GM06990 (cell line): ENCODE measurements at places on chromosomes 4 and X.

DNA sequence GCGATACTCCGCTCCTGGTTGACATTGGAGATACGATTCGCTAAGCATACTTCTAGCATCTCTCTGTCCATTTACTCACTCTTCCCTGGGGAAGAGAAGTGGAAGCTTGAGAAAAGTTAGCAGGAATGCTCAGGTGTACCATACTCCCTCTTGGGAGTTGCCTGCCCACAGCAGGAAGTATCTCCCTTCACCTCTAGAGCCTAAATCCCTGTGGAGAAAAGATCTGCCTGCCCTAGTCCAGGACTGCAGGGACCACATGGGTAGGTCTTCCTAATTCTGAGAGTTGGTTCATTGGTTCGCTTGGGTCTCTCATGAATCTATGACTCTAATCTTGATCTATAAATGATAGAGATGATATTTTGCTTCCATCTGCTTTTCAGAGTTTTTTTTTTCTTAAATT lies 26.3 kb upstream of the MAPK10 start:
- no peak for DNase-seq

GRCh38 chr4:155319516-155319915 lies 57.2 kb downstream of the MAP9 start:
- DNase-seq = no peak

DNA sequence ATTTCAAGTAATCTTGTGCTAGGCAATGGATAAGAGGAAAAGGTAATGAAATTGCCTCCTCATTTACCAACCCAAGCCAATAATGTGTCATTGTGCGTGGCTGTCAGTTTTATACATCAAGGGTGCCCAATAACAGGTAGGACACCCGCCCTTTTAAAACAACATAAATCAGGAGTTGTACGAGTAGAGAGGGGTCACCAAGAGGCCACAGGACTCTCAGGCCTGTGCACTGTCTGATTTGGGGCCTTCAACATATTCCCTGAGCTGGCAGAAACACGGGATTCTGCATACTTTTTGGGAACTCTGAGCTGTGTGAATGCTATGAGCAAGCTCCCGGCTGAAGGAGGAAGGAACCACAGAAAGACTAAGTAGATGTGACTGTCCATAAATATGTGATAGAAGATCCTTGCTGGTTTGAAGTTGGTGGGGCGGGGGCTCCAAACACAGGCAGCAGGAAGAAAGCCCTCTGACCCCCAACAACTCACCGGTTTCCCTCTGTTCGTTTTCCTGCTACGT lies 82.7 kb upstream of the MAML3 start:
- no peak for DNase-seq

- no peak for DNase-seq
These were observed 1212.8 kb upstream of the ADGRL3 start for GRCh38 chr4:59987289-59987688.

DNA sequence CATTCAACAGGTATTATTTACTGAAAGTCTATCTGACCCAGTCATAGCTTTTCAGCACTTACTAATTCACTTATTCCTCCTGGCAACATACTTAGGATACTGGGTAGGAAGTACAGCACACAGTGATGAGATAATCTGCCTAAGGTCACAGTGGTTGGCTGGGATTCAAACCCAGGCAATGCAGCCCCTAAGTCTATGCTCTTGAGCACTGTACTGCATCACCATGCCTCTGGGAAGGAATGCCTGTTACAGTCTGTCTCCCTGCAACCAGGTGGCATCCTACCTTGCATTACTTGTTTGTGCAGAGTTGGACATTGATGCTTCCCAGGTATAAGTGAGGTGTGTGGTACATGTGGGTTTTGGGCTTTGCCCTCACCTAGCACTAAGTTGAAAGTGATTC lies 21.5 kb upstream of the LRAT start:
- no peak for DNase-seq

DNA sequence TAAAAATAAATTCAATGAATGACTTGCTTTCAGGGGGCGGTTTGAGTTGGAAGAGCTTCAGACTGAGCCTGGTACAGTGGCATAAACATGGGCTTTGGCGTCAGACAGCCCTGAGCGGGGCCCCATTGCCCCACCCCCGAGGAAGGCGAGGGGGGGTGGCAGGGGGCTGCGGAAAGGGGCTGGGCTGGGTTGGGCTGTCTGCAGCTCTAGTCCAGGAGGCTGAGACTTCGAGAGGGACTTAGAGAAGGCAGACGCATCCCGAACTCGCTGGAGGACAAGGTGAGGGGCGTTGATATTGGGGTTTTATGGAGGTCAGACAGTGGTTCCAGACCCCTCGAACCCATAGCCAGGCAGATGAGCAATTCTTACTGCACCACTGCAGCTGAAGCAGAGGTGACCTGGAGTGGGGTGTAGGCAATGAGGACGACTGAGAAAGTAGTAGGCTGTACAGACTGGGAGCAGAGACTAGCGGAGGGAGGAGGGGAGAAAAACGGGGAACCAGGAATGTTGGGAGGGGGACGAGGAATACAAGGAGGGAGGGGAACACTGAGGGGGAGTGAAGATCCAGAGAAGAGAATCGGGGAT lies at the start of gene MAGED2:
Gene MAGED2, plus strand, starts transcription at position 222 of the 585 bp plus-strand sequence. CDS start 1,587 bp downstream, outside the sequence.
- no peak for DNase-seq

DNA sequence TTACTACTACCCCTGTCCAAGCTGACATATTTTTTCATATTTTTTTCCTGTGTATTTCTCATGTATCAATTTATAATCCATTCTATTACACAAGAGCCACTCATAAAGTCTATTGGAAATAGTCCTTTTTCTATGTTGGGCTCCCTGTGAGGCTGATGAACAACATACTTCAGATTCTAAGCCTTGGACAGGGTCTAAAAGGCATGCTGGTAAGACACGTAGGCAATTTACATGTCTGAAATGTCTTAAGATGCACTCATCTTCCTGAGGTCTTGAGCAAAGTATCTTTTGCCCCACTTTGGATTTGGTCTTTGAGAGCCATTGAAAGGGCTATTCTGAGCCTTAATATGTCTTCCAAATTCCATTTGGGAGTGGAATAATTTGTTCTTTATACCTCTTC lies 31.8 kb downstream of the OCIAD1 start:
- no peak for DNase-seq

GRCh38 chr4:140061194-140061593 lies 92.8 kb downstream of the MAML3 start:
- DNase-seq = no peak

DNA sequence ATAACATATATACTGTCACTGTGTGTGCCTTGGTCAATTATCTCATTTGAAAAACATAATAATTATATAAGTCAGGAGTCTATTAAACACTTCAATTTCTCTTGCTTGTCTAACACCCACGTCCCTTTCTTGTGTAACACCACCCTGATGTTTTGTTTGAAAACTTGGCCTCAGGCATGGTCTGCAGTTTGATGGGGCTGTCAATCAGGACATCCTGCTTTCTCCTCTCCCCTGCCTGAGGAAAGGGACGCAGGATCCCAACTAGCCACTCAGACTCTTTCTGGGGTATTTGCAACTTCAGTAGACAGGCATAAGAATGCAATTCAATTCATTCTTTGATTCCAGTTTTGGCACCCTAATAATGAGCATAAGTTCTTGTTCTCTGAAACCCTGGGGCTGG lies 48.8 kb downstream of the DKK2 start:
- no peak for DNase-seq

- no peak for DNase-seq
These were observed 47.6 kb downstream of the METTL14 start for GRCh38 chr4:118732591-118733330.

DNA sequence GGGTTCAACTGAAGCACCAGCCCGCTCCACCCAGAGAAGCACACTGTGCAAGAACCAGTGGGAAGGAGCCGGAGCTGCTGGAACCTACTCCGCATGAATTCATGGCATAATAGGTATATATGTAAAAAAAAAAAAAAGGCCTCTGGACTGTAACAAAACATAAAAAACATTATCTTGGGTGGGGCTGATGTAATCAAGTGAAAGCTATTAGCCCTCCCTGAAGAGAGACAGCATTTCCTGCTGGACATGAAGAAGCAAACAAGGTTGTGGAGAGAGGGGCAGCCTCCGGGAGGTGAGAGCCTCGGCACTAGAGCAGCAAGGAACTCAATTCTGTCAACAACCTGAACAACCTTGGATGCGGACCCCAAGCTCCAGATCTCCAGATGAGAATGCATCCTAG lies 50.7 kb downstream of the PLAC1 start:
- DNase-seq = no peak

DNA sequence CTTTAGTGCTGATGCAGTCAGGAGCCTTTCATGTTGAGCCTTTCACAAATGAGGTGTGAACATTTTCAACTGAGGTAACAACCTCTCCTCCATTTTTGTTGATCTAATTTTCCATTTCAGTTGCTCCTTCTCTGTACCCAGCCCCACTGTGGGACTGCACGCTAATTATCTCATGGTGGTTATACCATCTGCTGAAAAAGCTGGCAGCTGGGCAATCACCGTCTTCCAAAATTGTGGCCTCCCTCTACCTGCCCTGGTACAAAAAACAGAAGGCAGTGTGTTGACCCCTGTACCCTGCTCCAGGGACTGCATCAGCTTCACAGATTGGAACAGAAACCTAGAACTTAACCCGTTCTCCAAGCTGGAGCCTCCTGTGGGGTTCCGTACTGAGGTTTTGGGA lies 72.4 kb upstream of the LONRF3 start:
- DNase-seq = no peak

GRCh38 chr4:76752861-76753501 lies 145.0 kb downstream of the SOWAHB start:
- no peak for DNase-seq

DNA sequence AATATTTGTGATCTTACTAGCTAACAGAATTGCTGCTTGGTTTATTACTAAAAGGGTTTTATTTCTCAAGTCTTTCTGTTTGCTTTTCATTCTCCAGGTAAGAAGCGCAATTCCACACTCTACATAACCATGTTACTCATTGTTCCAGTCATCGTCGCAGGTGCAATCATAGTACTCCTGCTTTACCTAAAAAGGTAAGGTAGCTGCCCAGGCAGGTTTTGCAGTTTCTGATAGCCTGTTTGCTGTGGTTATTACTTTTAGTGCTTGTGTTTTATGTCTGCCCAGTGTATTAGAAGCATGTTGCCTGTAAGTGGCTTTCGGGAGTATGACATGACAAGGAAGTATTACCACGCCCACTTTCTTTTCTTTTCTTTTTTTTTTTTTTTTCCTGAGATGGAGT lies 46.4 kb downstream of the IL13RA1 start:
- DNase-seq = no peak

- DNase-seq = no peak
These were observed 7.8 kb upstream of the ZBTB33 start for GRCh38 chrX:120242813-120243212.

GRCh38 chr4:115489279-115489678 lies 375.9 kb upstream of the NDST4 start:
- DNase-seq = no peak

GRCh38 chr4:78774417-78774816 lies 1.7 kb upstream of the BMP2K start:
- no peak for DNase-seq

GRCh38 chrX:73076838-73077237 lies 2.5 kb downstream of the PABPC1L2A start:
- no peak for DNase-seq

DNA sequence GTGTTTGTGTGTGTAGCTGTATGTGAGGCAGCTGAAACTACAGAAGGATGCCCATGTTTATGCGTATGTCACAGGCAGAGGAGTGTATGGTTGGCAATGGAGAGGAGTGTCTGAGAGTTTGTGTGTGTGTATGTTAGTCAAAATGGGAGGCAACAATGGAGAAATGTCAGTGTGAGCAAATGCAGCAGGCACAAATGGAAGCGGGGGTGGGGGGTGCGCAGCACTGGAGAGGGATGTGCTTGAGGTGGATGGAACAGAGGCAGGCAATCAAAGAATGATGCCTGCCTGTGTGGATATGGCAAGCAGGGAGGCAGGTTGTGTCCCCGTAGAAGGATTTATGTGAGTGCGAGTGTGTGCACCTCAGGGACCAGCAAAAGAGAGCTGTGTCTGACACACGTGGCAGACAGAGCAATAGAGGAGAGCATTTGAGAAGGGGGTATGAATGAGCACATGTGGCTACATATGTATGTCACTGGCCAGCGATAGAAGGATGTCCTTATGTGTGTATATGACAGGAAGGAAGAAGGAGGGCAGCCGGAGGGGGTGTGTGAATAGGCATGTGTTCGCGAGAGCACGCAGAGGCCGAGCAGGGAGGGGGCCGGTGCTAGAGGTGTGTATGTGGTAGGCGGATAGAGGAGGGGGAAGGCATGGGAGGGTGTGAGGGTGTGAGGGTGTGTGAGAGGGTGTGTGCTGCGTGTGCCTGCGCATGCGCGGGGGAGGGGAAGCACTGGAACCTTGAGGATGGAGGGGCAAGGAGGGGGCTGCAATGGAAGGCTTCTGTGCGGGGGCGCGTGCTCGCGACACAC lies 1.1 kb downstream of the PJA1 start:
- peak; percentile 36 for DNase-seq

DNA sequence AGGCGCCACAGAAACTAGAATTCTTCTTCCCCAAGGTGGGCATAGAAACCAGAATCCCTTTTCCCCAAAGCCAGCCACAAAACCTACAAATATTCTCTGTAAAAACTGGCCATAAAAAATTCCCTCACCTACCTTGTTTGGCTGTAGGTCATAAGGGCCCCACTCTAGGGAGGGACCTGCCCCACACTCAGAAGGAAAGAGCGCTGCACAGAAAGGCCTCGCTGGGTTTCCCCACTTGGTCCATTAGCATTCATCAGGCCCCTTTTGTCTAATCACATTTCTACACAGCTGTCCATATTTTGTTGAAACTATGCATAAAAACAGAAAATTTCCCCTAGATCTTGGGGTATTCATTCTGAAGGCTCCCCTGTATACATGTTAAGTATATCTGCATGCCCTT lies 54.1 kb downstream of the PHKA2 start:
- no peak for DNase-seq

DNA sequence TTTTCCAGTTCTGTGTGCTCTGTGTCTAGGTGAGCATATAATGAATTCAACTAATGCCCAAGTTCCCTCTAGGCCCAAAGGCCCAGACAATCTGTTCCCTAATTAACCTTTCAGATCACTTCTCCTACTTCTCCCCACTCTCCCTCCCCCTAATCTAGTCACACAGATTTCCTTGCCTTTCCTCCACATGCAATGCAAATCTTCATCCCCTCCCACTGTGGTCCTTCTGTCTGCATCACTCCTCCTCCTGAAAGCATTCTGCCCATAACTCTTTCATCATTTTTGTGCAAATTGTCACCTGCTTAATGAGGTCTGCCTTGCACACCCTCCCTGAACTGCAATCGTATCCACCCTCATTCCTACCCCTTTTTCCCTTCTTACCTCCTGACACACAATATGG lies 346.6 kb downstream of the FBXO8 start:
- no peak for DNase-seq

DNA sequence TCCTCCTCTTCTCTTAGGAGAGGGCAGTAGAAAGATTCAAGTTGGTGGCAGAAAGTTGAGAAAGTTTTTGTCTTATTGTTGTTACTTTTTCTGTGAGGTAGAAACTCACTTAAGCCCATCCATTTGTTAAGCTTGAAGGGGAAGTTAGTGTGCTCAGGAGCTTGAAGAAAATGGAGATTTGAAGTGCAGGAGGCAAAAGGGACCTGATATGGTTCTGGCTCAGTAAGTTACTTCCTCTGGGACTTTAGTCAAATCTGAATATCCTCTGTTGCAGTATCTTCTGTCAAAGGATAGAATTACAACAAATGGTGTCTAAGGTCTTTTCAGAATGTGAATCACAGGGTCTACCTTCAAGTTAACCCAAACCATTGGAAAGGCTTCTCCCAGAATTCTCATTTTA lies 46.2 kb downstream of the CXCL13 start:
- no peak for DNase-seq

GRCh38 chr4:137638934-137639333 lies 106.6 kb upstream of the PCDH18 start:
- DNase-seq = no peak
